ENCODE measurements at places on chromosomes 3 and 15.

GRCh38 chr15:98596885-98597392 lies 51.4 kb upstream of the IGF1R start:
- DNase-seq = no peak

DNA sequence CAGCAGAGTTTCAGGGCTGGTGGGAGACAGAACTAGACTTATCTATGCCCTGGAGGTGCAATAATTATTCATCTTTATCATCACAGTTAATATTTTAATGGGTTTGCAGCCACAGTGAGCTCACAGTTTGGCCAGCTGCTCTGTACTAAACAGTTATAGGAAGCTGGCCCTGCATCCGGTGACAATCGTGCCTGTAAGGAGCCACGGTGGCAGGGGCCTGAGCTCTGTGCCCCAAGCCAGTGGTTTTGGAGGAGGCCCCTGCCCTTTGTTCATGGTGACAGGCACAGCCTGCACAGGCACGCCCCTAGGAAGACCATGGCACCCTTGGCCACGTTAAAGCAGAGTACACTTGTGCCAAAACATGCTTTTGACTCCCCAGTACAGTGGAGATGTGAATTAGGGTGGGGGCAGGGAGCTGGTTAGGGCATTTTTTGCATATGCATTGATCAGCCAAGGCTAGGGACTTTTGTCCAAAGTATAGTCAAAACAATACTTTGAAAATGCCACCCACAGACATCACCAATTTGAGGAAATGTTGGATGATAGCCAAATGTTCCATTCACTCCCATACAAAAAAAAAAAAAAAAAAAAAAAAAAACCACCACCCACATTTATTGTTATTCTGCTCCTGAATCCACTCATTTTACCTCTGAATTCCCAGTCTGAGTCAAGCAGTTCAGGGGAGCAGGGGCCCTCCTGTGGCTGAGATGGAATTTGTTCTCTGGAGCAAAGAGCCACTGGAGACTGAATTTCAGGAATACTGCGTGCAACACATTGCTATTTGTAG lies 3.4 kb upstream of the RFTN1 start:
- DNase-seq = peak; percentile 36

DNA sequence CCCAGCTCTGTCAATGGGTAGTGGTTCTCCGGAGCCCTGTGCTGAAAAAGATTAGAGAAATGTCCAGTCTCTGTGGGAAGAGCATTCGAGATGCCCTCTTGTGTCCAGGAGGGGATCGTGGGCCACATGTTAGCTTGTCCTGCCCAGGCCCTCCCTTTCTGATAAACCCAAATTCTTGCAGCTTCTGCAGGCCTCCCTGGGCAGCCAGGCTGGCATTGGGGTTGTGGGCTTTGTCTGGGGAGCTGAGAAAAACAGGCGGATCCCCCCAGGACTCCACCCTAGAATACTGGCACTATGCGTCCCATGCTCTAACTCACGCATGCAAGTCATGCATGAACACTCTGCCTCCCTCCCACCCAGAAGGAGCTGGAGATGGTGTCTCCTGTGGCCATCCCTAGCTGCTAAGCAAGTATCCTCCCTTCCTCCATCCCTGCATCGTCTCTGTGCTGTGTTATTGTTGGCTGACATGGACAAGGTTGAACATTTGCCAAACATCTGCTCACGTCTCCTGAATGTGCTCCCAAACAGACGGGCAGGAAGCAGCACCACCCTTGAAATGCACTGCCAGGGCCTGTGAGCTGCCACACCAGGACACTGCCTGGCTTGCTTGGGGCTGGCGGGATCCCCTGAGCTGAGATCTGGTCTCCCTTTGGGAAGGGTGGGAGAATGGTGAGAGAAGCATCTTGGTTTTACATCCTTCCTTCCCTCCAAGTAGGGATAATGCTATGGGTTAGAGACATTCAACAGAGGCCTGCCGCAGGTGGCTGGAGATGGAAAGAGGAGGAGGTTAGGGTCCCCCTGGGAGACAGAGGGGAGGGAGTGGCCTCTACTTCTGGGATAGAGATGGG lies 26.5 kb downstream of the CFAP161 start:
- DNase-seq = no peak

GRCh38 chr3:106092792-106093191 lies 224.0 kb upstream of the CBLB start:
- DNase-seq = no peak

DNA sequence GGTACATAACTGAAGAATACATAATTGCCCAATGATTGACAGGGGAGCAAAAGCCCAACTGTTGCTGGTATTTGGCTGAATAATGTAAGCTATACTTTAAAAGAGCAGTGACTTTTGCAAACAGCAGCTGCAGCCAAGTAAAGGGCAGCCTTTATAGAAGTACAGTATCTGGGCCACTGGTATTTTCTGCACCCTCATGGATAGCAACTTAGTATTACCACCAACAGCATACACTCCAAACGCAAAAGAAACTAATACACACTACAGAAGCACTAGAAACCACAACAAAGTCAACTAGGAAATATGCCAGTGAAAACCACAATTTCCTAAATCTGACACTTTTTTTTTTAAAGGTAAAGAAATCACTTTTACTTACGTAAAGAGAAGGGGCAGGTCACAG lies 206.1 kb downstream of the TIGIT start:
- no peak for DNase-seq

- DNase-seq = no peak
These were observed 12.4 kb downstream of the AMIGO3 start for GRCh38 chr3:49707113-49707480.

GRCh38 chr3:70992562-70993204 lies 590.8 kb downstream of the FOXP1 start:
- DNase-seq = no peak

GRCh38 chr3:66996696-66997095 lies 1.4 kb upstream of the KBTBD8 start:
- no peak for DNase-seq

Measured in NCI-H2227 treated with DMSO at 0.1 percent for 48 hours (cell line).